ENCODE measurements at places on chromosomes 1 and 21.
A peak's percentile ranks its signal among the peaks of the same experiment; 100 is the strongest.

DNA sequence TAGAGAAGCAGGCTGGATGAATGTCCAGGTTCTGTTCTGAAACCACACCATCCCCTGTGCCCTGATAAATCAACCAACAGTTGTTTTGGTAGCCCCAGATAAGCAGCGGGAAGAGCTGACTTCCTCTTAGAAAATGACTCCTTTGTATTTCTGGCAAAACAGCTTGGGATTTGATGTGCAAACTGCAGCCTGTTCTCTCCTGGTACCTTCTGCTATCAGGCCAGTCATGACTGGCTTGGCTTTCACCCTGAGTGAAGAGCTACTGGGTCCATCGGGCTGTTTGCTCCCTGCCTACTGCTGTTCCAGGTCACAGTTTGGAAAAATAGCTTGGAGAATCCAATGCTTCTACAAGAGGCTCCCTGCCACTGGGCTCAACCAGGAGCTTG lies 116.8 kb downstream of the DTL start:
- DNase-seq: no peak

DNA sequence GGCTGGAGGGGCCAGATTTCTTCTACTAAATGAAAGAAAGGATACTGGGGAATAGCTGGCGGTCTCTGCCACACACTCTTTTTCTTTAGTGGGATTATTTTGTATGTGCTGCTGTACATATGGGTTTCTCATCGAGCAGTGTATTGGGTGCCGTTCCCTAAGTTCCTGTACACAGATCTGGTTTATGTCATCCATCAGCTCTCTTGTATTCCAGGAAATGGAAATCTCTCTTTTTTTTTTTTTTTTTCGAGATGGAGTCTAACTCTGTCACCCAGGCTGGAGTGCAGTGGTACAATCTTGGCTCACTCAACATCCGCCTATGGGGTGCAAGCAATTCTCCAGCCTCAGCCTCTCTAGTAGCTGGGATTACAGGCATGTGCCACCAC lies 27.0 kb upstream of the NID1 start:
- DNase-seq: no peak

DNA sequence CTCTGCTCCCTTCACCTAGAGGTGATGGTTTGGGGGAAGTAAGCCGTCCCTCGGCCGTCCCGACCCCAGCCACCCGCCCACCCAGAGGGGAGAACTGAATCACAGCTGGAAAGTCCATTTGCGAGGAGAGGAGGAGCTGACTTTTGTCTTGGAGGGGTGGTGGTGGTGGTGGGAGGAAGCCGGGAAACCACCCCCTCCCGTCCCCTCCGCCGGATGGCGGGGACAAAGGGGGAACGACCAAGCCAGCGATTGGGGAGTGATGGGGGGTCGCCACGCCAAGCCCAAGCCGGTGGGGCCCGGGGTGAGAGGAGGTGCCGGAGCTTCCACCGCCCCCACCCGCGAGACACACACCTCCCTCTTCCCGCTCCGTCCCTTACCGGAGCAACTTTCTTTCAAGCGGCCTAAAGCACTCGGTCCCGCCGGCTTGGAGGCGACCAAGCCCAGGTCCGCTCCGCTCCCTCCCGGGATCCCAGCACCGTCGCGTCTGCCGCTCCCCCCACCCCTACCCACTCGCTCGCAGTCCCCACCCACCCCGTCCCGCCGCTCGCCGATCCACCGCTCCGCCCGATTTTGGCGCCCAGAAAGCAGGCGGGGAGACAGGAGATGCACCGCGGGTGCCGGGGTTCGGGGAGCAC lies 540 bp downstream of the ARHGEF2 start:
- peak; percentile 46 for DNase-seq

GRCh38 chr1:22503721-22504410 lies 52.2 kb downstream of the ZBTB40 start:
- DNase-seq: no peak

DNA sequence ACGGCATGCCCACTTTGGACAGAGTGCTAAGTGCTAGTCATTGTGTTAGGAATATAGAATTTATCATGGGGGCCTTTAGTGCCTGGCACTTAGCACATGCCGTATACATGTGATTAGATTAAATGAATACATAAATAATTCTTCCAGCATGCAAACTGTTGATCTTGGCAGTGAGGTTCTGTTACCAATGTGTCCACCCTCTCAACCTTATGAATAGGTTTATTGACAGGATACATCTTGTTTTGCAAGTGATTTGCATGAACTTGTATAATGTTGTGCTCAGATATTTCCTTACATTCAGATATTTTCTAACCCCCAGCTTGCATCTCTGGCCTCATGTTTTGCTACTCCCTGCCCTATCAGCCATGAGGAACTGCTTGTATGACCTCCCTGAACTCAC lies 60.3 kb upstream of the ZNF648 start:
- DNase-seq: no peak

GRCh38 chr21:31786164-31786920 lies 54.4 kb upstream of the SCAF4 start:
- DNase-seq: no peak

All from stimulated activated CD8-positive, alpha-beta memory T cell treated with anti-CD3 and anti-CD28 coated beads, Interleukin-4, amount 100 ng/mL, for 1 hour (primary cell).